ENCODE measurements at places on chromosomes 1 and 21.

DNA sequence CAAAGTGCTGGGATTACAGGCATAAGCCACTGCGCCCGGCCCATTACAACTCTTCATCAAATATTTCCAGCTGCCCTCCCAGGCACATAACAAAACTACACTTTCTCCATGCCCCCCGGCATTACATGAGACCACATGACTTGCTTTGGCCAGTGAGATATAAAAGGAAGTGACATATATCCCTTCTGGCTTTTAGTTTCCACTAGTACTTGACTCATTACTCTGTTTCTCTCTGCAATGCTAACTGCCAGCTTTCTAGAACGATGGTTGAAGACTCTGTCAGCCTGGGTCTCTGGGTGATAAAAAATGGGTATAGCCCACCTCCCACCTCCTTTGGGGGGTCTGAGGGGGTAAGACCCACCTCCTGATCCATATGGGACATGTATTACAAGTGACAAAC lies 24.2 kb downstream of the ABL2 start:
- no peak for DNase-seq

GRCh38 chr1:207156826-207157225 lies 52.8 kb downstream of the C4BPA start:
- DNase-seq: no peak

DNA sequence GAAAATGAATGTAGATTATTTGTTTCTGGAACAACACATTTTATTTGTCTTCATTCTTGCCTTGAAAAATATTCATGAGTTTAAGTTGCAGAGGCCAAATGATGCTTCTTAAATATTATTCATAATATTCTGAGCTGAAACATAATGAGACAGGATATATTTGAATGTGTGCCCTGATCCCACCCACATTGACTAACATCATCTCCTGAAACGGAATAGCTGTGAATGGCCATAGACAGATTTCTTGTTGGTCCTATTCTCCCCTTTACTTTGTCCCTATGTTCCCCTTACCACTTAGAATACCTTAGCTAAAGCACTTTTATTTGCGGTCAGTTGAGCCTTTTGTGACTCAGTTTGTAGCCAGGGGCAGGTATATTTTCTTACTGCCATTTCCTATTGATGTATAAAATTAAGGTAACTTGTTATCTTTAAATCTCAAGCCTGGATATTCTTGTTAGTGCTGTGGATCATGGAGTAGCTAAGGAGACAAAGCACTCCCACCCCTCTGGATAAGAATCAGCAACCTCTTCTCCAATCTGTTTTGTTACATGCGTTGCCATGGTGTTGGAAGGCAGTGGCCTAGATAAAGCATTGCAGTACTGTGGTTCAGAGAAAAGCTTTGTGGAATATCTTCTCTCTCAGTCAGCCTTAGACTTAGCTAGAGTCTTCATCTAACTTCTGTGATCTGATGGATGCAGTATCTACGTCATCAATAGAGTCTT lies 478.5 kb upstream of the DEPDC1 start:
- no peak for DNase-seq

- DNase-seq: no peak
Measured at GRCh38 chr1:219650880-219651279, 38.0 kb upstream of the ZC3H11B start.

DNA sequence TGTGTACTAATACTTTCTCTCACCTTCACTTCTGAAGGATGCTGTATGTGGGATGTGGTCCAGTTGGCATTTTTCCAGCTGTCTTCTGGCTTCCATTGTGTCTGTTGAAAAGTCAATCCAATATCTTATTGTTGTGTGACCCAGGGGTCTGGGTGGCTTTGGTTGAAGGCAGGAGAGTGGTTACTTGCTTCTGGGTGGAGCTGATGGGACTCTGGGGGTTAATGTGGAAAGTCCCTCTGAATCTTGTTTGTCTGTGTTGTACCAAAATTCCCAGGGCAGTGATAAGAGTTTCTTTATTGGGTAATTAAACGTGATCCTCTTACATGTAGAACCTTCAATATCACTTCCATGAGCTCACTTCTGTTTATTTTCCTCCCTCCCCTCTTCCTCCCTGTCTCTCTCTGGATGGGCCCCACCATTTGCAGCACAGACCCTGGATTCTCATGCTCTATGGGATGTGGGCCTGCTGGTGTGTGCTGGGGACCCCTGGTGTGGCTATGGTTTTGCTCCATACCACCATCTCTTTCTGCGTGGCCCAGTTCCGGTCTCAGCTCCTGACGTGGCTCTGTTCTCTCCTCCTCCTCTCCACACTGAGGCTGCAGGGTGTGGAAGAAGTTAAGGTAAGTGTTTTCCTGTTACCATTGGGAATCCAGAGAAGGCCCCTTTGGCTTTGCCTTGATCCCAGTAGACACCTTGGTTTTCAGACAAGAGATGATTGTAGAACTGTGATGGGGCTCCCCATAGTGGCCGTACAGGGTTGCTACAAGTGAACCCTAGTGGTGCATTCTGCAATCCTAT lies 71.5 kb downstream of the HHAT start:
- peak; percentile 14 for DNase-seq

DNA sequence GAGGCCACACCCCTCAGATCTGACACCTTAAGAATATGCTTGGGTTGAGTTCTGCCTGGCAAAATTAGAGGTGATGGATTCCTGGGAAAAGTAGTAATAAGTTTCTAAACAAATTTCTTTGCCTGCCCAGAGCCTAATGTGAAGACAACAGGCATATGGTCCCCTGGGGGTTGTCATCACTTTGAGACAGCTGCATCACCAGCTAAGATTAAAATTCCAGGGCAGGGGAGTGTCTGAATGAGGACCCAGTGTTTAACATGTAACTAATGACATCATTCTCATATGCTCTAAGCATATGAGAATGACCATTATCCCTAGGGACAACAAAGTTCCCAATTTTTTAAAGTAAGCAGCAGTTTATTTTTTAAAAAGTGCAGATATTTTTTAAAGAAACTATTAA lies 432.2 kb downstream of the PCP4 start:
- DNase-seq: no peak

- DNase-seq: no peak
Measured at GRCh38 chr1:84617349-84617748, 43.1 kb upstream of the CTBS start.

- DNase-seq: no peak
Measured at GRCh38 chr1:224333309-224333926, 3.4 kb upstream of the NVL start.

GRCh38 chr1:113958691-113959090 lies 20.6 kb upstream of the OLFML3 start:
- no peak for DNase-seq

DNA sequence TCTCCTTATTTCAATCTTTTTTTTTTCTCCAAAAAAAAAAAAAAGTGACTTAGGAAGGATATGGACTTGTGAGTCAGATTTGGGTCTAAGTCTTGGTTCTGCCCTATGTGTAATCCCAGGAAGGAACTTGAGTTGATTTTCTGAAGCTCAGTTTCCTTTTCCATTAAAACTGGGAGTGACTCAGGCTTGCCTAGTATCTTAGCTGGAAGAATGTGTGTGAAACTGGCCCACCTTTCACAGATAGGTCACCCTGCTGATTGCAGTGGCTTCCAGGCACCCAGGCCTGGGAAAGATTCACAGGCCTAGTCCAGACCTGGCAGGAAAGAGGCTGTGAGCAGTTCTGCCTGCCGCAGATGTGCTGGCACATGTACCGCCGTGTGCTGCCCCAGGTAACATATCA lies 218.3 kb upstream of the HOOK1 start:
- no peak for DNase-seq

GRCh38 chr1:205066141-205066818 lies 18.0 kb downstream of the TMEM81 start:
- no peak for DNase-seq
